ENCODE measurements at places on chromosomes 2 and 18.

GRCh38 chr2:129754421-129754820 is 225.0 kb upstream of the RAB6C start:
- no peak for DNase-seq

GRCh38 chr2:38723173-38723572 is 28.0 kb downstream of the SRSF7 start:
- DNase-seq, result no peak

DNA sequence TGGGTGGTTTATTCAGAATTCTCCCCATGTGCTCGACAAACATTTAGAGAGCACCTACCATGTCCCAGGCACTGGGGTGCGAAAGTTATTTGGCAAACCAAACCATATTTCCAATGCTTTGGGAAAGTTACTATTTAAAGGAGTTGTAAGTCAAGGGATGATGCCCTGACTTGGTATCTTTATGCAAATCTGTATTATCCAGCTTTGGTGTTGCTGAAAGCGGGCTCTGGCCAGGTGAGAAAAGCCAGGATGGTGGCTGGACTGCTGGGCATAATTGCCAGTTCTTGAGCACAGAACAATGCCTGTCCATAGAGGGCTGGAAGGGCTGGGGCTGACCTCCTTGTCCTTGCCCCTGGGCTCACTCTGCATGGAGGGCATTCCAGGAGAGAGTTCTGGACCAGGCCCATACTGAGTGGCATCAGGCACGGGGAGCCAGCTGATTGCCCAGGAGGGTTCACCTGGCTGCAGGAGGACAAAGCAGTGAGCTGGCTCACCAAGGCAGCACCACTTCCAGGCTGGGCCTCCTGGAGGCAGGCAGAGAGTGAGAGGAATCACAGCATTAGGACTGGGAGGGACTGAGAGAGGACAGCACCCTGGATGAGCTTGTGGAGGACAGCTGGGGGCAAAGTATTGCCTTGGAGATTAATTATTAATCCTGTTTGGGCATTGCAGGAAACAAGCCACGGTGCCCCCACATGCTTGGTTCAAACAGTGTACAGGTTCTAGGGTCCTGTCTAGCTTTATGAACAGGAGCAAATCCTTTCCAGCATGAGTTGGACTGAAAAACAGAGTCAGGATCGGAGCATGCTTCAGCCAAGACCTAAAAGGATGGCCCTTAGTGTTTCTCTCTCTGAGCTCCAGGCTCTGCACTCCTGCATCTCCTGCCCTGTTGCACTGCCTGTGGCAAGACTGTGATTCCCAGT is 7.1 kb downstream of the KHK start:
- DNase-seq, result no peak

GRCh38 chr2:224038049-224038829 is 847 bp downstream of the SERPINE2 start:
- DNase-seq, result no peak

DNA sequence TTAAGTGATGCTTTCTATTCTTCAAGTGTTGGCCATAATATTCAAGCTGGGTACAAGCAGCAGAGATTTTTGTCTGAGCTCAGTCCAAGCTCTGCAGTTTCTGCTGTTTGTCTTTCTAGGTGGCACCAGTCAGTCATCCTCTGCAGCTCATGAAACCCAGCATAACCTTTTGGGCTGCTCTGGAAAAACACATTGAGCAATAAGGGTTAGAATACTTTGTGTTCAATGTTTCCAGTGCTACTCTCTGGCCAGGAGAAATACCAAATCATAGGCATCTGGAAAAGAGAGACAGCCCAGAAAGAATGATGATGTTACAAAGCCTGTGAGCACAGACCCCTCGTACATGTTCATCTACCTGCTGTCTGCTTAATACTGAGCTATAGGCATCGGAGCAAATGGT is 19.5 kb upstream of the WIPF1 start:
- DNase-seq, result no peak

DNA sequence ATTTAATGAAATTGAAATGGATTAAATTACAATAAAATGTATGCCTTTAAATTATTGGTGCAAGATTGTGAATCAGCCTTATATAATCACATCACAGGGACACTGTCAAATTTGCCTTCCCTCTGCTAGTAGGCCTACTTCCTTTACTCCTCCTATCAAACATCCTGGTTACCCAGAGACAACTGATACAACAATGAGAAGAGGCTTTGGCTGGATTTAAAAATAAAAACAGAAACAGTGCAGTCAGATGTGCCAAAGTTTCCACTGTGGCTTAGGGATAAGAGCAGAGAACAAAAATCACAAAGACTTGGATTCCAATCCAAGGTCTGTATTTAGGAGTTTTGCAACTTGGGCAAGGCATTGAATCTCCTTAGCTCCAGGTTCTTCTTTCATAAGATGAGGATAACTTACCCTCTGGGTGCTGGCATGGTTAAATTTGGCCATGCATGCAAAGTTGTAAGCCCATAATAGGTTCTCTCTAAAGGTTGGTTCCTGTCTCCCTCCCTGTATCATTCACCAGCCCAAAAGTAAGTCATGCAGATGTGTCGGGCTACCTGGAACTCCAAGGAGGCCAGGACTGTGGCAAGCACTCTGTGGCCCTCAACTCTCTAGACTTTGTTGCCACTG is 99.3 kb upstream of the LRATD1 start:
- no peak for DNase-seq

- no peak for DNase-seq
These were observed 15.7 kb upstream of the MYO3B start for GRCh38 chr2:170162271-170162632.

- DNase-seq, result no peak
These were observed 151.7 kb upstream of the L3MBTL4 start for GRCh38 chr18:6566338-6566911.

DNA sequence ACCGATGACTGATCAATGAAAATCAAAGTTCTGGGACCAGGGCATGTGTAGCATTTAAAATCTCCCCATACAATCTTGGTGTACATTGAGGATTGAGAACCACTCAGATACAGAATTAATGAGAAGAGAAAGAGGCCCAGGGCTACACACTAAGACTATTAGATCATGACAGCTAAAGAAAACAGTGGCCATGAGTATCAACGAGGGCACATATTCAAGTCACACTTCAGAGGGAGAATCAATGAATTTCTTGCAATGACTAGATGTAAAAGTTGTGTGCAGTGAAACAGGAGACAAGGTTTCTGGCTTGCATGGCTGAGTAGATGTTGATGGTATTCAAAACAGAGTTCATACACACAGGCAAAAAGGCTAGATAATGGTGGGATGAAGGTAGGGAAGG is 29.1 kb downstream of the METTL8 start:
- DNase-seq, result no peak

GRCh38 chr18:62977512-62977911 is 262.2 kb downstream of the PHLPP1 start:
- no peak for DNase-seq

DNA sequence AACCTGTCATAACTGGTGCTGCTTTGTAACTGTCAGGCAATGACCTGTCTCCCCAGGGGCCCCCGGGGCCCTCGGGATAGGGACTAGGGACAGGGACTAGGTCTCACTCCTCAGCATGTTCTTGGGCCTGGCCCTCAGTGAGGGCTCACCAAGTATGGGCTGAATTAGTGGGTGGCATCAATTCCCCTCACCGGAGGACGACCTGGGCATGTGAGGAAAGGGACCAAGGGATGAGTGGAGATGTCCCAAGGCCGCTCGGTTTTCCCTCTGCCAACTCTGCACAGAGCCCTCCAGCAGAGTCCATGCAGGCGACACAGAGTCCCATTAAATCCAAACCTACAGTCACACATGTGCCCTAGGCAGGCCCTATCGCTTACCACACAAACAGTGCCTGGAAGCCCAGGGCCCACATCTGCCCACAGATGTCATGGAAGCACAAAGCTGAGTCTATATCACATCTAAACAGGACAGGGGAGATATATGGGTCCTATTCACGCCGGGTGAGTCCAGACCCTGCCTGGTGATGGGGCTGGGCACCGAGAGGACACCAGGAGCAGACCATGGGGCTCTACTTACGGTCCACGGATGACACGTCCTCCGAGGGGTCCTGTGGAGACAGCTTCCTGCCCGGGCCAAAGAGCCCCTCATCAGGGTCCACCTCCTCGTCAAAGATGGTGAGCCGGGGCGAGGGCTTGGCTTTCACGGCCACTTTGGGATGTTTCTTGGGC is 26.6 kb downstream of the HS1BP3 start:
- DNase-seq, result no peak
